AG20443 (cell line): ENCODE measurements at places on chromosomes 4 and X.

GRCh38 chr4:165101641-165102040 lies 11.0 kb downstream of the TMEM192 start:
- no peak for DNase-seq

GRCh38 chr4:16169490-16169889 lies 56.8 kb downstream of the TAPT1 start:
- no peak for DNase-seq

DNA sequence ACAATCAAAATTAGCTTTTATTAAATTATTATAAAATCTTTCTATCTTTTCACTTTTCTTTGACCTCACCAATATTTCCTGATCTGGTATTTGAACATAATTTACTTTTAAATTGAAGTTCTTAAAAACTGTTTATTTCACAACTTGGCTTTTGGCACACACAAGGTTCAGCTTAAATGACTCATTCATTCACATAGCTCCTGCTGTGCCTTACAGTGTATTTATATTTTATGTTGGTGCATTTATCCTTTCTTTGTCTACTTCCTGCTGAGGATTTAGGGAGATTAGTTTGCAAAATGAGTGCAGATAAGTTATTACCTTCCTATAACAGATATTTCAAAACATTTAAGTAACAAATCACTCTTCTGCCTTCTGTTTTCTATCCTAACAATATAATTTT lies 430.6 kb downstream of the DTHD1 start:
- DNase-seq = no peak

DNA sequence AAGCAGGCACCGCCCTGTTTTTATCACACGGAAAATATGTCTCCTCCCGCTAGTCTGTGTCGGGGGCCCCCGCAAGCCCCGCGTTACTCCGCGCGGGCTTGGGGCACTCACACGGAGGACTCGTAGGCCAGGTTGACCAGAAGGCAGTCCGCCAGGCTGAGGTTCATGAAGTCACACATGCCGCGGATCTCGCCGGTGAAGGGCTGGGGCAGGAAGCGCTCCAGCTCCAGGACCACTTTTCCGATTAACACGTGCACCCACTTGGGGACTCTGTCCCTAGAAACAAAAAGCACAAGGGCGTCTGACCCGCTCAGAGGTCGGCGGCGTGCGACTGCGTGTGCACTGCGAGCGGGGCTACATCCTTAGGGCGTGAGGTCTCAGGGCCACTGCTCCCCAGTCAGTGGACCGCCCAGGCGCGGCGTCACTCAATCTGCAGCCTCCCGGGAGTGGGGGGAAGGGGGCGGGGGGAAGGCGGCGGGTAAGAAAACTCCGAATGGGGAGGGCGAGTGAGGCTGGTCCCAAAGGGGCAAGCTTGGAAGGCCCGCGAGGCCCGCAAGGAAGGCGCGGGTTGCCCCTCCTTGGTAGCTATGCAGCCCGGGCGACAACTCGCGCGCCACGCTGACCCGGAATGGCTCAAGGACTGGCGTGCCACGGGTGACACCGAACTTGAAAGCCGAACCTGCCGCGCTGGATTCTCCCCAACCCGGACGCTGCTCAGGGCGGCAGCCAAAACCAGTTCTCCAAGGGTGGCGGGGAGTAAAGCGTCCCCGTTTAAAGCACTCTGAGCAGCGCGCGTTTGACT lies 722 bp downstream of the NAAA start:
- peak; percentile 89 for DNase-seq

DNA sequence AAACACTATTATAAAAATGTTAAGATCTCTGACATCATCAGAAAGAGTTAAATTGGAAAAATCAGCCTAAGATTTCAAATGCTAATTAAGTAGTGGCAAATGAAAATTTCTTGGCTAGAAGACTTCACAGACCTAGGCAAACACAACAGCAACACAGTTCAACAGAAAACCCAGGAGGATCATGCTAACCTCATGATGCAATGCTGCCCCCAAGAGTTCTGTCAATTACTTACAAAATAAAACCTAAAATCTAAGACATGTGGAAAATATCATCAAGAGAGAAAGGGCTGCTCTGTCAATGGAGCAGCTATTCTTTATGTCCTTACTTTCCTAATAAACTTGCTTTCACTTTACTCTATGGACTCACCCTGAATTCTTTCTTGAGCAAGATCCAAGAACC lies 21.0 kb downstream of the S100G start:
- DNase-seq = peak; percentile 56

- no peak for DNase-seq
These were observed 139.9 kb downstream of the RNF150 start for GRCh38 chr4:140993370-140993769.
